ENCODE measurements at places on chromosomes 16 and 17.
A peak's percentile ranks its signal among the peaks of the same experiment; 100 is the strongest.

DNA sequence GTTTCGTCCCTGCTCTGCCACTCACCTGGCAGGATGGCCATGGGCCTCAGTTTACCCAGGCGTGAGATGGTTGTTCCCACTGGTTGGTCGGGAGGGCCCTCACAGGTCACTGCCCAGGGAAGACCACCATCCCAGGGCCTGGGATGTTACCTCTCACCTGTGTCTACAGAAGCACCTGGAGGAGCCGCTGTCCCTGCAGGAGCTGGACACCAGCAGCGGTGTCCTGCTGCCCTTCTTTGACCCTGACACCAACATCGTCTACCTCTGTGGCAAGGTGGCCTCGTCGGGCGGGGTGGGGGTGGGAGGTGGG lies 4.1 kb downstream of the CORO1A start:
- DNase-seq, result no peak

GRCh38 chr17:7477392-7478275 lies 1.8 kb downstream of the ZBTB4 start:
- no peak for DNase-seq

DNA sequence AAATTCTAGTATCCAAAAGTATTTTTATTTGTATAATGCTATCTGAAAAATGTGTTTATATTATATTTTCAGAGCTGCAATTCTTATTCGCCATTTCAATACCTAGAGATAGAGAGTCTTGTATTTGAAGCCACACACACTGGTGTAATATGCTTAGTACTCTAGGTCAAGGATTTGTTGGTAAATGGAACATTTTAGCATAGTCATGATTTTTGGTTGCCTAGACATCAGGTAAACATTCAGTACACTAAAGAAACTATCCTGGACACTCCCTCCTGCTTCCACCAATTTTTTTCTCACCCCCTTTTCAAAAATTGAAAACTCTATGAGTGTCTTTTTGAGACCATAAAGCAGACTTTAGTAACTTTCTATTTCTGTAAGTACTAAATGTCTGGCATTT lies 20.8 kb downstream of the ABHD15 start:
- no peak for DNase-seq

GRCh38 chr17:47907932-47908562 lies 12.0 kb downstream of the SP2 start:
- no peak for DNase-seq

GRCh38 chr17:15453246-15453645 lies 14.2 kb downstream of the CDRT4 start:
- DNase-seq, result no peak

GRCh38 chr16:56013962-56014552 lies 138.9 kb upstream of the CES5A start:
- peak; percentile 27 for DNase-seq

- DNase-seq, result peak; percentile 10
These were observed 216 bp downstream of the VPS9D1 start for GRCh38 chr16:89720551-89720812.

DNA sequence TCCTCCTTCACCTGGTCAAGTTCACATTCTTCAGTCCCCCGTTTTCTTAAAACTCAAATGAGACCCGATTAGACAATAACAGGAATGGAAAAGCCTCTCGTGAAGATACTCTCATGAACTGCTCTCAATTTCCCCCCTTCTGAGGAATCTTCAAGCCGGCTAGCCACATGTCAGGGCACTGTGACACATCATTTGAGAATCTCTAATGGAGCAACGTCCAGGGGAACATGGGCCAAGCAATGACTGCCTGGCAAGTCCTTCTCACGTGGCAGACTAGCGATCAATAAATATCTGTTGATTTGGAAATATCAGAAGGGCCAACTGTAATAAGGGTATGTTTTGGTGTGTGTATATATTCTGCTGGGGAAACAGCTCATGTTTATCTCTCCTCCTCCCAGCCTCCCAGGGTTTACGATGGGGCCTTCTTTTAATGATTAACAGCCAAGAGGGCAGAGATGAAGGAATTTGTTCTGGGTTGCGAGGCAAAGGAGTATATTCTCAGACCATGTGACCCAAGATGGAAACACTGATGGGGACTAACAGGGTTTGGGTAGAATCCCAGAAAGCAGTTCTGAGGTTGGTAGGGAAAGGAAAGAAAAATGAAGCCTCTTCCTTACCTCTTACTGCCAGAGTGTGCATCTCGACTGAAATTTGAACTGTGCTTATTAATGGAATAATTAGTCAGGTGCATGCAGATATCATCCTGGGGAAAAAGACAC lies 21.4 kb downstream of the TTLL6 start:
- DNase-seq, result no peak

DNA sequence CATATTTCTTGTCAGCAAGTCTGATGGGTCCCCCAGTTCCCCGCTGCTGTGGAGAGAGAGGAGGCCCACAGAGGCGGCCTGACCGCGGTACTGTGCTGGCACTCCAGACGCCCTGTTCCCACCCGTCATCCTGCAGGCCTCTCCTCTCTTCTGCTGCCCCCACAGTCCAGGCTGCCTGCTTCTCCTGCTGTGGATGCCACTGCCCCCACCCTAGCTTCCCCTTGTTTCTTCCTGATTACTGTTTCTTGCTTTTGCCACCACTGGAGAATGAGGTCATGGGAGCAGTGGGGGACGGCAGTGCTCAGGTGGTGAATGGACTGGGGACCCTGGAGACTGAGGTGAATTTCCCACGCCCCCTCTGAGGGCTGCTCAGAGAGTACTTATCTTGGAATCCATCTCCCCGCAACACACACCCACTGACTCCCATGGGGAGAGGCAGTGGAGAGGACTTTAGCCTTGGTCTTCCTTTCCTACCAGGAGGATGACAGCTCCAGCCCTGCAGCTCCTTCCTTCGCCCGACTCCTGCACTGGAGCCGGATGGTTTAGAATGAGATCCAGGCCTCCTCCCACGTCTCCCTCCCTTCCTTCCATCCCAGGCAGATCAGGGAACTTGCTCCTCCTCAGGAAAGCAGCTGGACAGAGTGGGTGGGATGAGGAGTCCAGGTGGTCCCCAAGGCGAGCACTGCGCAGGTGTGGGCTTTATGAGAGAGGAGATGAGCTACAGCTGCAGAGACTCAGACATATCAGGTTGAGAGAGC lies 60.4 kb downstream of the PLXDC1 start:
- DNase-seq, result no peak
